Activated CD4-positive, alpha-beta T cell treated with anti-CD3 and anti-CD28 coated beads, Interleukin-2, amount 10 ng/mL, durations not matched to agents 7 days and 5 days (primary cell): ENCODE measurements at places on chromosomes 2 and 18.

DNA sequence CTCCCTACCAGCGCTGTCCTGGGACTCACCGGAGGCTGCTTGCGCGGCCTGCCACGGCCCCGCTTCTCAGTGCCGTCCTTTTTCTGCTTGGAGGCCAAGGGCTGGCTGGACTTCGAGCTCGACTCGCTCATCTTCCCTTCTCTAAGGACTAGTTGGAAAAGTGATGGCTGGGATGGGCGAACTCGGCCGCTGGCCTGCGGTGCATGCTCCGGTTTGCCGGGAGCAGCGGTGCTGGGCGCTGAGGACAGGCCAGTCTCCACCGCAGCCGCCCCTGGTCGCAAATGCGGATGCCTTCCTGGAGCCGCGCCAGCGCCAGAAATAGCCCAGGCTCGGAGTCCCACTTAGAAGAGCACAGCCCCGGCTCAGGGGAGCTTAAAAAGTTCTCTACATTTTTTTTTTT, 3.1 kb downstream of the C2orf81 start:
- H3K4me1 ChIP-seq = peaks cover 49% of the 10 kb centered on the region
- no peak for DNase-seq
- peaks cover 12% of the 10 kb centered on the region for H3K36me3 ChIP-seq
- H3K27me3 ChIP-seq = peaks cover 2% of the 10 kb centered on the region
- H3K4me3 ChIP-seq = no peak overlapping the region

DNA sequence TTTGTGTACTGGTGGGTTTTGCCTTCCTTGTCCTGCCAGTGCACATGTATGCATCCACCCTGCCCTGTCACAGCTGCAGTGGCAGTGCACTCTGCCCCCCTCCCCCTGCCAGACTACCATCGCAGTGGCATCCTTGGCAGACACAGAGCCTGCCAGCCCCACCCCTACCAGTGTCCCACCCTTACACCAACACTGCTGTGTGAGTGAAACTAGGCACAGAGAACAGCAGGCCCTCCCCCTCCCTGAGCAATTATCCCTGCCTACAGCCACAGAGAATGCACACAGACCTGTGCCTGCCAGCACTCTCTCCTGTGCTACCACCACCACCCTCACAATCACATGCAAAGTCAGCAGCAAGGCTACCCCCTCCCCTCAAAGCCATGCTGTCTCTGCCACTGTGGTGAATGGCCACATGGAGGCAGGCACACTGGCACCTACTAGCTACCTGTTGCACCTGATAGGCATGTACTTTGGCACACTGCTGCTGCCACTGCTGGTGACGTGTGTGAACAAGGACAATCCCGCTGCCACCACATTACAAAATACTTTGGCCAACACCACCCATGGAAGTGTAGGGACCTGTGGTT, 239.8 kb downstream of the CALCRL start:
- no peaks in the 10 kb centered on the region for H3K27me3 ChIP-seq
- no peaks in the 10 kb centered on the region for H3K4me1 ChIP-seq
- H3K4me3 ChIP-seq = no peak overlapping the region
- no peaks in the 10 kb centered on the region for H3K36me3 ChIP-seq

GRCh38 chr18:73724958-73725357, 422.7 kb downstream of the FBXO15 start:
- no peaks in the 10 kb centered on the region for H3K36me3 ChIP-seq
- no peak for DNase-seq
- H3K4me1 ChIP-seq = no peaks in the 10 kb centered on the region
- no peak overlapping the region for H3K27ac ChIP-seq

GRCh38 chr2:53087262-53087873, 680.2 kb upstream of the CHAC2 start:
- no peaks in the 10 kb centered on the region for H3K27me3 ChIP-seq
- no peaks in the 10 kb centered on the region for H3K4me1 ChIP-seq
- no peak overlapping the region for H3K27ac ChIP-seq
- H3K4me3 ChIP-seq = no peak overlapping the region

- H3K4me3 ChIP-seq = no peak overlapping the region
- peaks cover 26% of the 10 kb centered on the region for H3K27me3 ChIP-seq
- no peak for DNase-seq
- no peaks in the 10 kb centered on the region for H3K36me3 ChIP-seq
Measured at GRCh38 chr2:45180033-45180746, 170.9 kb upstream of the SIX2 start.

- no peak overlapping the region for H3K27ac ChIP-seq
- H3K36me3 ChIP-seq = no peaks in the 10 kb centered on the region
- H3K4me3 ChIP-seq = no peak overlapping the region
- peaks cover 14% of the 10 kb centered on the region for H3K27me3 ChIP-seq
- H3K4me1 ChIP-seq = no peaks in the 10 kb centered on the region
- DNase-seq = no peak
Measured at GRCh38 chr2:45224321-45224992, 215.2 kb upstream of the SIX2 start.

- H3K4me1 ChIP-seq = no peaks in the 10 kb centered on the region
- DNase-seq = no peak
- H3K4me3 ChIP-seq = no peak overlapping the region
Measured at GRCh38 chr2:149729586-149729985, 142.0 kb upstream of the MMADHC start.

- peaks cover 16% of the 10 kb centered on the region for H3K4me1 ChIP-seq
- H3K4me3 ChIP-seq = no peak overlapping the region
- peaks cover 77% of the 10 kb centered on the region for H3K27me3 ChIP-seq
- no peak overlapping the region for H3K27ac ChIP-seq
- no peak for DNase-seq
- H3K36me3 ChIP-seq = no peaks in the 10 kb centered on the region
Measured at GRCh38 chr2:219059725-219060682, 717 bp downstream of the IHH start.

GRCh38 chr18:71252351-71252865, 963.6 kb downstream of the SOCS6 start:
- no peaks in the 10 kb centered on the region for H3K27me3 ChIP-seq
- H3K4me1 ChIP-seq = no peaks in the 10 kb centered on the region
- no peak overlapping the region for H3K27ac ChIP-seq
- no peak overlapping the region for H3K4me3 ChIP-seq
- DNase-seq = no peak

DNA sequence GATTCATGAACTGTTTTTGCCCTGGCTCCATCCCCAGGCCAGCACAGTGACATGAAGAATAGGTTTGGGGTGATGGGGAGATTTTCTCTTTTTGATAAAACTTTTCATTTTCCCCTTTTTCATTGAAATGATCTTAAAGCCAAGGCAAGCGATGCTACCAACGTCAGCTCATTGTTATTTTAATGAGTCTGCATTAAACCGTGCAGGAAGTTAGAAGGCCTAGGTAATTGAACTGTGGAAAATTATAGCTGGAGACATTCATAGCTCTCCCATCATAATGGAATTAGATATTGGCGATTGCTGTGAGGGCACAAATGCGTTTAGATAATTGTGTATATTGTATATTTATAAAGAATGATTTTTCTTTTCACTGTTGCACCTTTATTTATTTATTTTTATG, 33.2 kb downstream of the SMARCAL1 start:
- H3K27ac ChIP-seq = no peak overlapping the region
- peaks cover 62% of the 10 kb centered on the region for H3K36me3 ChIP-seq
- no peak for DNase-seq
- no peak overlapping the region for H3K4me3 ChIP-seq
- H3K4me1 ChIP-seq = no peaks in the 10 kb centered on the region
